T-helper 17 cell (primary cell): ENCODE measurements at places on chromosomes 1 and 21.

DNA sequence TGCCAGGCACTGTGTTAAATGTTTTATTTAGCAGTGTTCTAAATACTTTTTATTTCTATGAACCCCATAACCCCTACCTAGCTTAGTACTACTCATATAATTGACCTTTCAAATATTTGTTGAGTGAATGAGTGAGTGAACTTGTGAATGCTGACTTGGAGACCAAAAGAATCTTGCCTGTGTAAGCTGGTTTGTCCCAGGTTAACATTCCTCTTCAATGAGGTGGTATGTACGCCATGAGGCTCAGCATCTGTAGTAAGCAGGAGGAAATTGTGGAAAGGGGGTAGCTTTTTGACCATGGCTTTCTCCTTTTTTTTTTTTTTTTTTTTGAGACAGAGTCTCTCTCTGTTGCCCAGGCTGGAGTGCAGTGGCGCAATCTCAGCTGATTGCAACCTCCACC is 14.6 kb downstream of the MED18 start:
- DNase-seq, result no peak

- no peak for DNase-seq
These were observed 12.1 kb downstream of the EPHA10 start for GRCh38 chr1:37752583-37753471.

DNA sequence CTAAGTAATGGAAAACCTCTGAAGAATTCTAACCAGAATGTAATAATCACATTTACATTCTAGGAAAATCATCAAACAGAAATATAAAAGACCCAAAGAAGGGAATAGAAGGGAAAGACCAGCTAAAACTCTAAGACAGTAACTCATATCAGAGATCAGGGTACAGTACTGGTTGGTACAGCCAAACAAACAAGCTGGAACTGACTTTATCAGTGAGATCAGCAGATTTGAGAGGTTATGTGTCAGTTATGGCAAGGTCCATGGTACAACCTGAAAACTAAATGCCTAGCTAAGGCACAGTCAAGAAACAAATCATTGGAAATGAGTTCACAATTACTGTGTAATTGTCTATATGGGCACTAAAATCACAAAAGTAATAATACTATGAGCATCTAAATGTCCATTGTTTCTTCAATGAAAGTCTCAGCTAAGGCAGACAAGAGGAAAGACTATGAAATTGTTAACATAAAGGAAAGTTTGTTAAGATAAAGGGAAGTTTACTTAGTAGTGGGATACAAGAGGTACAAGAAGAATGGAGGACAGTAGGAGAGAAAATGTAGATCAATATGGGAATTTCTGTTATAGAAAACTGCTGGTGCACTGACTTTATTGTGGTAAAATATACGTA is 75.8 kb downstream of the TRIM33 start:
- no peak for DNase-seq

GRCh38 chr1:196121181-196121580 is 487.1 kb downstream of the KCNT2 start:
- DNase-seq, result no peak

DNA sequence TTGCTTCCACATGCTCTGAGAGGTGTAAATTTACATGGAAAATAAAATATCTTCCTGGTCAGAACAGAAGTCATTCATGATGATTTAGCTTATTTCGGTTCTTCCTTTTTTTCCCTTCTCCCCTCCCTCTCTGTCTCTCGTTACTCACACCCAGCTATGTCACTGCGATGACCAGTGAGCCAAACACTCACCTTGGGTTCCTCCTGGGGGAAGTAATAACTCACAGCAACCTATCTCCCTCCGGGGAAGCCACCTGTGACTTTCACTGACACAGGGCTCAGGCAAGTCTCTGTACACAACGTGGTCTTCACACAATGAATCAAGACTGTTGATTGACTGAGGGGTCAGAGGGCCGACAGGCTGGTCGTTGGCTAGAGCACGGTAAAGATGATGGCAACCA is 135.3 kb upstream of the VANGL1 start:
- no peak for DNase-seq

- peak; percentile 38 for DNase-seq
These were observed 29.5 kb downstream of the LDLRAP1 start for GRCh38 chr1:25572708-25573590.

DNA sequence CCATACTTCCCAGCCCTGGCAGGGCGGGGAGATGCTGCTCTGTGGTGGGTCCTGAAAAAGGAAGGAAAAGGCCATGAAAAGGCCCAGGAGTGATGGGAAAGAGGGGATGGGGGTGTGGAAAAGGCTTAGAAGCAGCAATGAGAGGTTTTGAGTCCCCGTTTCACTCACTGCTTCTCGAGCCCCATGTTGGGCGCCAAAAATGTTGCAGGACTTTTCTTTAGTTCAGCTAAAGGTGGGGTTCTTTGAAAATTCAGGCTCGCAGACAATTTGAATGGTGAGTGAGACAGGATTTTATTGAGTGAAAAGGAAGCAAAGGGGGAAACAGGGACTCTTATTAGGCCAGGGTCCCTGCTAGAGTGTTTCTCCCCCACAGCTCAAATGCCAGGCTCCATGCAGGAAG is 93.1 kb downstream of the MRPS6 start:
- DNase-seq, result no peak

- peak; percentile 54 for DNase-seq
These were observed at the start of gene COL6A1 for GRCh38 chr21:45981151-45982091. Gene COL6A1 (plus strand): TSS chr21:45981770. CDS start chr21:45981851, 81 bp downstream.

GRCh38 chr1:227245613-227246320 is 72.5 kb downstream of the CDC42BPA start:
- DNase-seq, result no peak

DNA sequence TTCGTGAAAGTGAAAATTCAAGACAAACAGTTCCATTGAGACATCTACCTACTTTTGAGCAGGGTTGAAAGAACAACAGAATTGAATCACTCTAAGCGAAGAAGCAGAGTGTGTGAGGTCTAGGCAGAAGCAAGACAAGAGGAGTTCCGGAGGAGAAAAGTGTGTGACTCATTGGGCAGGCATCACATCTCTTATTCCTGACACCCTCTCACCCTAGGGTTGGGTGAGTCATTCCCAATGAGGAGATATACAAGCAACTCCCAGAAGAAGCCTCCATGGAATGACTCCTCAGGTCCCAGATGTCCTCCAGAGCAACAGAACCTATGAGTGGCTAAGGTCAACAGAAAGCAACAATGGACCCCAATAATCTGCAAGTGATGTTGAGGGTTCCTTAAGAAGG is 138.1 kb downstream of the TPR start:
- no peak for DNase-seq

- DNase-seq, result no peak
These were observed 79.0 kb upstream of the SYT6 start for GRCh38 chr1:114232691-114233090.

GRCh38 chr1:117290890-117291289 is 76.4 kb upstream of the MAN1A2 start:
- no peak for DNase-seq

- no peak for DNase-seq
These were observed 271.9 kb downstream of the HHAT start for GRCh38 chr1:210600421-210601159.
